H9 (cell line): ENCODE measurements at places on chromosomes 4 and X. TPM values are rescaled to one million over a fixed set of nuclear protein-coding genes. Genes with fewer than 3 reads are reported as not detected.

GRCh38 chr4:156798438-156798837, 173.2 kb downstream of the PDGFC start:
- H3K4me3 ChIP-seq = no peak overlapping the region
- no peaks in the 10 kb centered on the region for H3K27me3 ChIP-seq
- H3K36me3 ChIP-seq = peaks cover 4% of the 10 kb centered on the region; the same call in 1 of the 2 replicates

- H3K27ac ChIP-seq = no peak overlapping the region
- 0 out of 2 replicates have a peak, but pooled peaks cover 2% of the 10 kb centered on the region for H3K4me1 ChIP-seq
- H3K4me3 ChIP-seq = no peak overlapping the region
- no peak for DNase-seq
- H3K36me3 ChIP-seq = no peaks in the 10 kb centered on the region; the same call in 2 of the 3 replicates
These were observed 305.7 kb downstream of the PDGFC start for GRCh38 chr4:156665780-156666366.

REPS2 gene
- total RNA-seq = 3.7 and 4.7 TPM in 2 replicates

GRCh38 chr4:91488946-91489345, 814.8 kb upstream of the GRID2 start:
- no peaks in the 10 kb centered on the region for H3K36me3 ChIP-seq
- H3K27ac ChIP-seq = no peak overlapping the region
- H3K4me1 ChIP-seq = no peaks in the 10 kb centered on the region; the same call in 1 of the 2 replicates
- DNase-seq = no peak

EMD gene
- total RNA-seq = 113 and 115 TPM in 2 replicates

ADH1B gene
- total RNA-seq = not detected in 2 replicates

GRCh38 chr4:156313497-156313896, 359.8 kb upstream of the CTSO start:
- H3K4me3 ChIP-seq = no peak overlapping the region
- no peaks in the 10 kb centered on the region for H3K27me3 ChIP-seq
- peaks cover 8% of the 10 kb centered on the region for H3K36me3 ChIP-seq
- DNase-seq = no peak
- no peaks in the 10 kb centered on the region for H3K4me1 ChIP-seq

DNA sequence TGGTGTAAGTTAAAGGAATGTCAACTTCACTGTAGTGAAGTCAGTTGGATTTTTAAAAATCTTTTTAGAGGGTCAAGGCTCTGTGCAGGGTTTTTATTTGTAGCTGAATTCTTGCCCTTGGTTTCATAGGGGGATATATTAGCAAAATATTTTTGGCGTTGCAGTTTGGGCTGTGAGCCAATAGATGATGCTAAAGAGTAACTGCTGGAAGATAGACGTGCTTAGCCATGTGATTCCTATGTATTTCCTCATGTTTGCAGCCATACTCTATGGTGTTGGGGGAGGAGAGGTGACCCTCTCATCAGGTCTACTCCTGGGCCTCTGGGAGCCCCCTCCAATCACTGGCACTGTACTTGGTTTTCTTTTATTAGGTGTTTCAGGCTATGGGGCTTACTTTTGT, 246.7 kb upstream of the ARHGAP24 start:
- H3K27ac ChIP-seq = no peak overlapping the region
- no peaks in the 10 kb centered on the region for H3K27me3 ChIP-seq
- no peak for DNase-seq
- peaks cover 2% of the 10 kb centered on the region; the same call in 1 of the 3 replicates for H3K36me3 ChIP-seq
- H3K4me1 ChIP-seq = no peaks in the 10 kb centered on the region

PLAC8 gene
- total RNA-seq = 0.90 and 1.6 TPM in 2 replicates

DNA sequence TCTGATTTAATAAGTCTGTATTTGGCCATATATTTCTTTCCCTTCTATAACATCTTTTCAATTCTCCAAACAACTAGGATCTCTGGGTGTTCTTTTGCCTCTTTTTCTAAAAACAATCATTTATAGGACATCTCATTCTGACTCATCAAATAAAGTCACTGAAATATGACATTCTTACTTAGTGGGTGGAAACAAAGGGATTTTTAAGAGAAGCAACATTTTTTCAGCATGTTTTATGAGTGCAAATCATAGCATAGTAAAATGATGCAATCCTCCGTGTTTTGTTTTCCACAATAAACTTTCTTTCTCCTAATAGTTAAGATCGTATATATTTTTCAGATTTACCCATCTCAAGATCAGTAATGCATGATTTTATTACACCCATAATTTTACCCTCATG, 179.8 kb downstream of the SPCS3 start:
- no peaks in the 10 kb centered on the region for H3K27me3 ChIP-seq
- H3K4me1 ChIP-seq = no peaks in the 10 kb centered on the region
- no peak for DNase-seq

GRCh38 chr4:169870507-169870906, 112.8 kb upstream of the HPF1 start:
- H3K4me1 ChIP-seq = no peaks in the 10 kb centered on the region
- no peak for DNase-seq
- no peak overlapping the region for H3K4me3 ChIP-seq
- H3K36me3 ChIP-seq = no peaks in the 10 kb centered on the region
- H3K27ac ChIP-seq = no peak overlapping the region

ZNF275 gene
- 11.8 and 12.1 TPM in 2 replicates for total RNA-seq

DNA sequence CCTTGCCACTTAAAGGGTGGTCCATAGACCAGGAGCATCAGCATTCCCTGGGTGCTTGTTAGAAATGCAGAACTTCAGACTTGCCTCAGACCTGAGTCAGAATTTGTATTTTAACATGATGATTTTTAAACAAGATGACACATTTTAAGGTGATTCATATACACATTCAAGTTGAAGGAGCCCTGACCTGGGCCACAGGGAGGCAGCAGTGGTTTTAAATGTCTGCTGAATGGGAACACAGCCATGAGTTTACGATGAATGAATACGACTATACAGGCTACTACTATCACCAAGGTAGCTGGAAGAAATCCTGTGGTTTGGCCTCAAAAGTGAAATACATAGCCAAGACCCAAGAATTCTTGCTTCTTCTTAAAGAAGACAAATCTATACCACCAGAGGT, 2.9 kb downstream of the HDAC8 start:
- peaks cover 47% of the 10 kb centered on the region for H3K36me3 ChIP-seq
- H3K27ac ChIP-seq = no peak overlapping the region
- no peaks in the 10 kb centered on the region for H3K27me3 ChIP-seq
- no peaks in the 10 kb centered on the region for H3K4me1 ChIP-seq

DNA sequence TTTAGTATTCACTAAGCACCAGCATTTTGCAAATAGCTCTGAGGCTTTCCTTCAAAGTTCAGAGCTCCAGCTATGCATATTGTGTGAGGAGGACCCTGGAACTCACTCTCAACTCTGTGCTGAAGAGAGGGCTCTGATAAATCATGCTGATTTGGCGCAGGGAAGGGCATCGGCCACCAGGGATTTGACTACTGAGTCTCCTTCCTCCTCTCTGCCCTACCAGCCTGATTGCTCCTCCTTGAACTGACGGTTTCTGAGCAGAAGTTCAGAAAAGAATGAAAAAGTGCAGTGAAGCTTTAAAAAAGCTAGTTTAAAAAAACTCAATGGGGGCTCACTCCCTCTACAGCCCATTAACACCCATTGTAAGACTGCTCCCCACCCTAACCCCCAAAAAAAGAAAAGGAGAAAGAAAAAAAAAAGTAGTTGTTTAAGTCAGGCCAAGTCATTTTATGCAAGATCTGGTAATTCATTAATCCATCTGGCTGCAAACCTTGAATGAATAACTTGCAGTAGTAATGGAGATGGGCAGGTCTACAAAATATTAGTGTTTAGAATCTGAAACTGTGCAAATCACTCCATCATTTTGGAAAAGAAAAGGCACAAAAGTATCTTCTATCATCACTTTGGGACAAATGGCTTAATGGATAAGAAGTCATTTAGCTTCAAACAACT, 13.3 kb downstream of the PPARGC1A start:
- H3K4me1 ChIP-seq = peaks cover 19% of the 10 kb centered on the region
- H3K36me3 ChIP-seq = no peaks in the 10 kb centered on the region; the same call in 2 of the 3 replicates
- H3K27ac ChIP-seq = no peak overlapping the region
- no peaks in the 10 kb centered on the region for H3K27me3 ChIP-seq
- H3K4me3 ChIP-seq = no peak overlapping the region
